Stimulated activated CD4-positive, alpha-beta T cell treated with anti-CD3 and anti-CD28 coated beads, TNF-alpha, amount 100 ng/mL, for 48 hours (primary cell): ENCODE measurements at places on chromosomes 13 and 19.

GRCh38 chr13:100511466-100511865 is 77.1 kb downstream of the GGACT start:
- DNase-seq, result no peak

DNA sequence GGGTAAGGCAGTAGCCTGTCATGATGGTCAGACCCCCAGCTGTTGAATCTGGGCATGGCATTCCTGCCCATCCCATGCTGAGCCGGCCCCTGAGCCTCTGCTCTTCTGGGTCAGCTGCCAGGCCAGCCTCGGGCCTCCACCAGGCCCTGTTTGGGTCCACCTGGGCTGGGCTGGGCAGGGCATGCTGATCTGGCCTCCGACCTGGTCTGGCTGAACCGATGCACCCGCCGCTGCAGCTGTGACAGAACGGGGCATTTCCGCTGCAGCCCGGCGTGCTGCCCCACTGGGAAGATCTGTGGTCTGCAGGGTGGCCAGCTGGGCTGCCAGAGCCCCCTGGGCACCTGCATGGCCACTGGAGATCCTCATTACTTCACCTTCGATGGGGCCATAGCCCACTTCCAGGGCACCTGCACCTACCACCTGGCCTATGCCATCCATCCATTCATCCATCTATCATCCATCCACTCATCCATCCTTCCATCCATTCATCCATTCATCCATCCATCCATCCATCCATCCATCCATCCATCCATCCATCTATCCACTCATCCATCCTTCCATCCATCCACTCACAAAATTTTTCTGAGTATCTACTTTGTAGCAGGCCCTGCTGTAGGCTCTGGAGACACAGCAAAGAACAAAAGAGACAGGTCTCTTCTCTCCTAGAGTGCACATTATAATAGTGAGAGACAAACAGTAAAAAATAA is 21.5 kb upstream of the FXYD3 start:
- DNase-seq, result no peak

DNA sequence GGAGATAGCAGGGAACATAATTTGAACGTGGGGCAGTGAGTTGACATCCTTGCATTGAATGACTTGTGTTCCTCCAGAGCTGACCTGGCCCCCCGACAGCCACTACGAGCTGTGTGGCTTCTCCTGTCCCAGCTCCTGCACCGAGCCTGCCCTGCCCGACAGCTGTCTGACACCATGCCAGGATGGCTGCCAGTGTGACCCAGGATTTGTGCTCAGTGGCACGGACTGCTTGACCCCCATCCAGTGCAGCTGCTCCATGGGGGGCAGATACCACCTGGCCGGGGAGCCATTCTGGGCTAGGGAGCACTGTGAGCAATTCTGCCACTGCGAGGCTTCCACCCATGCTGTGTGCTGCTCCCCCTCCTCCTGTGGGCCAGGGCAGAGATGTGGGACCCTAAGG is 29.2 kb upstream of the FXYD3 start:
- no peak for DNase-seq

GRCh38 chr13:26538363-26539317 is 18.8 kb upstream of the WASF3 start:
- no peak for DNase-seq

DNA sequence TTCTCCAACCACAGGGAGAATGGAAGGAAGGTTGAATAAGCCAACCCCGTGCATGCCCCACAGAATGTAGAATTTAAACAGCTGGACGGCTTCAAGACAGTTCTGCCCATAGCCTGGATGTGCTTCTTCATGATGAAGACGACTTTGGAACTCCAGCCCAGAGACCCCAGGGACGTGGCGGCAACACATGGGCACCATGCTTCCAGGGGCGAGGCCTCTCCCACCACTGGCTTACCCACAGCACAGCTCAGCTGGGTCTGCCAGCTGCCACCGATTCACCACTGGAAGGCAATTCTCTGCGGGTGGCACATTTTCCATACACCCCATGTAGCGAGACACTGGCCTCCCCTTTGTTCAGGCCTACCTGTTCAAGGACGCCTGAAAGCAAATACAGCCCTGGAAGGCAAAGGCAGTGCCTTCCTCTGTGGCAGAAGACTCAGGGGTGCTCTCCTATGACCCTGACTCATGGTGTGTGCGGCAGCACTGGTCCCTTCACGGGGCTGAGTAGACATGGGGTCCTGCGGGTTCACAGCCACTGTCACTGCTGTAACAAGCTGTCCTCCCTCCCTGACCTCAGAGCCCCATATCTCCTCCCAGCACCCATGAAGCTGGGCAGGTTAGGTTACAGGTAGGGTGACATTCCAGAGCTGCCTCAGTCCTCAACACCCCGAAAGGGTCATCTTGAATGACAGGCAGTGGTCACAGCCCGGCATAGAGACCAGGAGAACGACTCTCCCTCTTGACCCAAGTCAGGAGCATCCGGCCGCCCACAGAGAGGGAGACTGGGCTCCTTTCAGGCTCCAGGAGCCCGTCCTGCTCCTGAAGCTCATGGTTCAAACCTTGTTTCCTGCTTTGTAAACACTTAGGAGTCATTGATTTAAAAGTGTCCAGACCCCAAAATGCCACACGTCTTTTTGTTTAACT is 72.7 kb downstream of the SPACA7 start:
- DNase-seq, result no peak

GRCh38 chr19:51664131-51664530 is 17.5 kb upstream of the SIGLEC14 start:
- no peak for DNase-seq

DNA sequence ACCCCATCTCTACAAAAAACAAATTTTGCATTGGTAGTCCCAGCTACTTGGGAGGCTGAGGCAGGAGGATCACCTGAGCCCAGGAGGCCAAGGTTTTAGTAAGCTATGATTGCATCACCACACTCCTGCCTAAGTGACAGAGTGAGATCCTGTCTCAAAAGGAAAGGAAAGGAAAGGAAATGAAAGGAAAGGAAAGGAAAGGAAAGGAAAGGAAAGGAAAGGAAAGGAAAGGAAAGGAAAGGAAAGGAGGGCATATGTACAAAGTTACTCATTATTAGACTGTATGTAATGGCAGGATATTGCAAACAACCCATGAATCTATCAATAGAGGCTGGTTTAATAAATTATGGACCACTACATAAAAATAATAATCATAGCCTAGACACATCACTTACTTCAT is 40.8 kb upstream of the CACNA1A start:
- DNase-seq, result no peak

GRCh38 chr13:80552851-80553440 is 212.0 kb upstream of the SPRY2 start:
- no peak for DNase-seq

GRCh38 chr19:15672580-15673175 is at the start of gene CYP4F12:
TSS of gene CYP4F12 (plus strand) at chr19:15673087. CDS start at chr19:15673530, 443 bp downstream.
- DNase-seq, result no peak

- no peak for DNase-seq
Measured at GRCh38 chr19:16626796-16627192, 1.2 kb downstream of the MED26 start.

DNA sequence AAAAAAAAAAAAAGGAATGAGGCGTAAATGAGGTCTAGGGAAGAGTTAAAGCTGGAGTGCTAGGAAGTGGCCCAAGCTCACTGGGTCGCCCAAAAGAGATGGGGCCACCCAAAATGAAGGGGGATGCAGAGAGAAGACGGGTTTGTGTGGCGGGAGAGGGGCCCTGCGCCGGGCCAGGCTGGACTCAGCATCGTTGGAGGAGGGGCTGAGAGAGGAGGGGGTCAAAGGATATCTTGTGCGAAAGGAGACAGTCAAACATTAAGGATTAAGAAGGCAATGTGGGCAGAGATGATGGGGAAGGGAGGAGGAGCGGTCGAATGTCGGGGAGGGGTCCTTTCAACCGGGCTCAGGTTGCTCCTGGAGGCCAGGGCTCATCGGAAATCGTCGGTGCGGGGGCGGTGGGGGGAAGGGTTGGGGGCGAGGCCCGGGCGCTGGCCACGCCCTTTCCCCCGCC is 825 bp upstream of the CARM1 start:
- DNase-seq, result no peak

GRCh38 chr19:17948514-17948900 is 15.7 kb downstream of the CCDC124 start:
- DNase-seq, result no peak

- no peak for DNase-seq
Measured at GRCh38 chr13:109605846-109606245, 180.5 kb downstream of the IRS2 start.

DNA sequence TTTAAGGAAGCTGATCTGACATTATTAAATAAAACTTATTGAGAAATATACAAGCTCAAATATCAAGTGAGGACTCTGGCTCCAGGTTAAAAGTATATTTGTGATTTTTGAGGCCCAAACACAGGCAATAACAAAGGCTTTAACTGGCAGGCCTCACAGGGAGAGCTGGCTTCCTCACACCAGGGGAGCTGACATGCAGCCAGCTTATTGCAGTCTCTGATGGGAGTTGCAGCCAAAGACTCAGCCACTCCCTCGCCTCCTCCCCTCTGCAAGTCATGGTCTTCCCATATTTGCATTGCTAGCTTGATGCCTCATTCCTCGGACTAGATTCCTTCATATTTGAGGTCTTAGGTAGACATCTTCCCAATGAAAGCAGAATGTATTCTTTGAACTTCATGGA is 647.1 kb upstream of the SLITRK6 start:
- DNase-seq, result no peak

GRCh38 chr13:23820530-23820929 is 68.7 kb downstream of the MIPEP start:
- DNase-seq, result no peak

- DNase-seq, result no peak
Measured at GRCh38 chr19:35279985-35280821, 2.1 kb upstream of the HAMP start.

- DNase-seq, result no peak
Measured at GRCh38 chr13:90447034-90447733, 900.3 kb upstream of the MIR17HG start.

- no peak for DNase-seq
Measured at GRCh38 chr13:80389073-80390038, 48.4 kb upstream of the SPRY2 start.

DNA sequence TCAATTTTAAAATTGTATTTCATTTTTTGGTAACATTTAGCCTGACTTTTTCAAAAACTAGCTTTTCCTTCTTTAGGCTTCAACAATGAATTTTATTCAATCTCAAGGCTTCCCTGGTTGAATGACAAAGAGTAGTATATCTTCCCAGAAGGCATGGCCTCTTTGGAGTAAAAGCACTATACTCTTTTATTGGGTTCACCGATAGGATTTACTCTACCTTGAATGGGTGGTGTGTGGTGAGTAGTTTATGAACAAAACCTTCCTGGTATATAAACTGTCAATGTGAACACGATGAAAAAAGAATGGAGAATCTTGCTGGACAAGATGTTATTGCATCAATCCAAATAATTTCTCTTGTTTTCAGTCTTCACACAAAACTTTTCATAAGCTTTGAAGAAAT is 167.7 kb downstream of the DACH1 start:
- no peak for DNase-seq

GRCh38 chr19:11025006-11025405 is 64.2 kb downstream of the SMARCA4 start:
- DNase-seq, result no peak

GRCh38 chr13:32468502-32469142 is 40.7 kb upstream of the N4BP2L1 start:
- DNase-seq, result no peak

DNA sequence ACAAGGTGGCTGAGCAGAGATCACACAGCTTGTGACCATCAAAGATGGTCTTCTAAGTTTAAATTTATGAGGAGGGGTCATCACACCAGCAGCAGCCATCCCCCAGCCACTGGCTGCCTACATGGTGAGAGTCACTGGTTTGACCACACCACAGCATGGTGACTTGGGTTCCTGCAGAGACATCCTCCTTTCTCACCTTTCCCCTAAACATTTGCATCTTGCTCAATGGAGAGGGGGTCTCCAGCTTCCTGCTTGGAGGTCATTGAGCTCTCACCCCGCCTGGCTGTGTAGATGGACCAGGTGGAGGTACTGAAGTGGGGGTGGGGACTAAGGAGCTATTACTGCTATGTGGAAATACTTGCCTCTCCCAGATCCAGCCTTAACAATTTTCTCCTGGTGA is 247.6 kb upstream of the ARGLU1 start:
- no peak for DNase-seq

DNA sequence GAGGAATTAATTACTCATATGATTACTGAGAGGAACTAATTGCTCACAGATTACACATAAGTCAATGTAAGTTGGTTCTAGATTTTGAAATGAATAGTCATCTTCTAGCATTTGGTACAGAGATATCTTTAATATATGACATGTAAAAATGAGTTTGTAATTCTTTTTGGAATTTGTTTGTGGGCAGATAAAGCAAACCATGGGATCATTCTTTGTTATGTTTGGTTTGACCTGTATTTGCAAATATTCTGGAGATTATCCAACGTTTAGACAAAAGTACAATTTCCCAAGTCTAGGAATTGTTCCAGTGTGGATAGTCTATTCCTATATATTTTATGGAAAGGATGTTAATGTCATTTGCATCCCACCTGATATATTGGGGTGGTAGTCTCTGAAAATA is 309.6 kb upstream of the EDNRB start:
- DNase-seq, result no peak

- no peak for DNase-seq
Measured at GRCh38 chr19:48659768-48660167, 13.0 kb downstream of the NTN5 start.

DNA sequence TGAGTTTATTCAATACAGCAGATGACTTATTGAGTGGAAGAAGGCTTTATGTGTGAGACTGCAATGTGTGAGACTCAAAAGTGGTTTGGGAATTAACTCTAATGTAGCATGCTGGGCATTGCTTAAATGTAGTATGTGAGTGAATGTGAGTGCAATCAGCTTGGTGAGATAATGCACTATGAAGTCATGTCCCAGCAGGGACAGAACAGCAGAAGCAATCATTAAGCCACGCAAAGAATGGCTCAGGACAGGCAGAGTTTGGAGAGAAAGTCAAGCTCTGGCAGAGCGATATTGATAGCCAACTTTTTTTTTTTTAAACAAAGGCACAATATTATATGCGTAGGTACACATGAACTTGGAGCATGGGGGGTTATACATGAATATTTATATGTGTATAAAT is 597.7 kb downstream of the GPC6 start:
- DNase-seq, result no peak

GRCh38 chr19:32197896-32198882 is 147.2 kb upstream of the ZNF507 start:
- DNase-seq, result no peak

DNA sequence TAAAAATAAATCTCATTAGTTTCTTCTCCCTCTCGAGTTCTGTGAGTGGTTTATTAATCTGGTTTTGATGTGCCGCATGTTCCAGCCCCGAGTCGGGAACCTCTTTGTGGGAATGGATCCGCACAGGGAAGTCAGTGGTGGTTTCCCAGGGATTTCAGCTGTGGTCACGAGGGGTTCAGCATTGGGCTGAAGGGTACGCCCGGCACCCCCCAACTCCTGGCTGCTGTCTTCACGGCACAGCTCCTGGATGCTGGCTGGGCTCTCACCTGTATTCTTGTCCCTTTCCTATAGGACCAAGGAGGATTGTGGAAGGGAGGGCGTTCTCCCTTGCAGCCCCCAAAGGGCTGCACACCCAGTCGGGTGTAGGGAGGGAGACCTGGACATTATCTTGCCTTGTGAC is 167.8 kb downstream of the ZNF536 start:
- no peak for DNase-seq

- no peak for DNase-seq
Measured at GRCh38 chr13:80239116-80239515, 101.8 kb downstream of the SPRY2 start.

GRCh38 chr13:65508338-65508737 is 1721.8 kb downstream of the PCDH9 start:
- no peak for DNase-seq

- no peak for DNase-seq
Measured at GRCh38 chr19:38734176-38734425, 10.2 kb downstream of the CAPN12 start.

GRCh38 chr13:22536851-22537250 is 643.9 kb upstream of the SGCG start:
- DNase-seq, result no peak
